Stimulated activated CD8-positive, alpha-beta memory T cell treated with anti-CD3 and anti-CD28 coated beads, Interleukin-7, amount 100 ng/mL, for 24 hours (primary cell): ENCODE measurements at places on chromosomes 16 and 17.

DNA sequence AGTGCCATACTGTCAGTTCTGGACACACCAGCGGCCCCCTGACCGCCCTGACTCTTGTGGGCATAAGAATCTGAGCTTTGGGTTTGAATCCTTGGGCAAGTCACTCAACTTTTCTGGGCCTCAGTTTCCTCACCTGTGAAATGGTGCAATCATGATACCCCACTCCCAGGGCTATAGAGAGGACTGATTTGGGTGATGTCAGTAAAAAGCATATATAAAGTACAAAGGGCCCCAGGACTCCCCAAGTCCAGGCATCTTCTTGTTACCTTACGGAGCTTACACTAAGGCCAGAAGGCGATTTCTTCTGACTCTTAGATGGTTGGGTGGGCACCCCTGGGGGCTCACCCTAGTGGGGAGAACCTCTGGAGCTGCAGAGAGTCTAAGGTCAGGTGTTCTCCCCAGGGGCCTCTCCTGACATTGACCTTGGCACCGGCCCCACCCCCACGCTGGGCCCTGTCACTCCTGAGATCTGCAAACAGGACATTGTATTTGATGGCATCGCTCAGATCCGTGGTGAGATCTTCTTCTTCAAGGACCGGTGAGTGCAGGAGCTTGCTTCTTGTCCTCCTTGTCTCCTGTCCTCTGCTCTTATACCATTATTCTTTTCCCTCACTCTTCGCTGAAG, 13.9 kb downstream of the MMP2 start:
- no peak for DNase-seq

DNA sequence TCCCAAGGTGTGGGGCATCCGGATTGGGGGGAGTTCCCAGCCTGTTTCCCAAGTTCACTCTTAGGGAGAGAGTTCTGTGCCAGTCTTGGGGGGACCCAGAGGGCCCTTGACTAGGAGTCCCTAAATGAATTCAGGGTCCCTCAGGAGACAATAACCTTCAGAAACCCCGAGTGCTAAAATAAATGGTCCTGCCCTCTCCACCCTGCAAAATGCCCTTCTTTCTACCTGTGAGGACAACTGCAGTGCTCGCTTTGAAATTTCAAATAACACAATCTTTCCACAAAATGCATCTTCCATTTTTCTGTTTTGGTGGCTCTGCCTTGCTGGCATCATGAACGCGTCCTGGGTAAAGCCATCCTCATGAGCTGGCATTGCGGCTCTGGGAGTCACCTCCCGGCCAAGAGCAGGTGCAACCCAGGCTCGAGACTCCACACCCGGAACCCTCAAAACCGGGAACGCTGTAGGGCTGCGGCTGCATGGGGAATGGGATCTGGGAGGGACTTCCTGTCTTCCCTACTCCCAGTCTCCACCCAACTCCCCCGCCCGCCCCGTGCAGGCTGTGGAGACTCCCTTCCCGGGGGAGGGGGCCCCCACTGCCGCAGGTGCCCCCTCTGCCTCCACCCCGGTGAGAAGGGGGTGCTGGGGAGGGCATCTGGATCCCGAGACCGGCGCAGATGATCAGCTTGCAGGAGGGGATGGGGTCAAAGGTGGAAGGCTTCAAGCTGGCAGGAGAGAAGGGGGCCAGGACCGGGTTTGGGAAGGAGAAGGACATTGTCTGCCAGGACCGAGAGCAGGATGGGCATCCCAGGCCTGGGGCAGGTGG, at the start of gene ZNF205:
ZNF205 (plus strand) TSS at position 529 of the 823 bp plus-strand sequence. CDS start 845 bp downstream, outside the sequence.
- DNase-seq = no peak

DNA sequence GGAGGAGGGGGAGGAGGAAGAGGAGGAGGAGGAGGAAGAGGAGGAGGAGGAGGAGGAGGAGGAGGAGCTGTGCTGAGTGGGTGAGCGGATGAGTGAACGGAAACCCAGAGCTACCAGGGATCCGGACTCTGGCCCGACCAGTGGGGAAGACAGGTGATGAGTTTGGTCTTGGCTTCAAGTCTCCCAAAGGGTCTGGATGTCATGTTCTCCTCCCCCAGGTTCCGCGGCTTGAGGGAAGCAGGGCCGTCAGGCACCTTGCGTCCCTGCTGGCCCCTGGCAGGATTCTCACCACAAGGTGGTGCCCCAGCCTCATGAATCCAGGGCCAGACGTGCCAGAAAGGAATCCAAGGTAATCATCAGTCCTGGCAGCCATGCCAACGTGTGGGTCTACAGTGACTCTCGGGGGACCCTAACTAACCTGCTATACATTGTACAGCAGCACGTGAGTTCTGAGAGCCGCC, 13.5 kb upstream of the ABAT start:
- no peak for DNase-seq

GRCh38 chr16:51103590-51103989, 47.5 kb downstream of the SALL1 start:
- no peak for DNase-seq

- DNase-seq = no peak
These were observed 59.2 kb downstream of the PITPNC1 start for GRCh38 chr17:67436233-67436632.

DNA sequence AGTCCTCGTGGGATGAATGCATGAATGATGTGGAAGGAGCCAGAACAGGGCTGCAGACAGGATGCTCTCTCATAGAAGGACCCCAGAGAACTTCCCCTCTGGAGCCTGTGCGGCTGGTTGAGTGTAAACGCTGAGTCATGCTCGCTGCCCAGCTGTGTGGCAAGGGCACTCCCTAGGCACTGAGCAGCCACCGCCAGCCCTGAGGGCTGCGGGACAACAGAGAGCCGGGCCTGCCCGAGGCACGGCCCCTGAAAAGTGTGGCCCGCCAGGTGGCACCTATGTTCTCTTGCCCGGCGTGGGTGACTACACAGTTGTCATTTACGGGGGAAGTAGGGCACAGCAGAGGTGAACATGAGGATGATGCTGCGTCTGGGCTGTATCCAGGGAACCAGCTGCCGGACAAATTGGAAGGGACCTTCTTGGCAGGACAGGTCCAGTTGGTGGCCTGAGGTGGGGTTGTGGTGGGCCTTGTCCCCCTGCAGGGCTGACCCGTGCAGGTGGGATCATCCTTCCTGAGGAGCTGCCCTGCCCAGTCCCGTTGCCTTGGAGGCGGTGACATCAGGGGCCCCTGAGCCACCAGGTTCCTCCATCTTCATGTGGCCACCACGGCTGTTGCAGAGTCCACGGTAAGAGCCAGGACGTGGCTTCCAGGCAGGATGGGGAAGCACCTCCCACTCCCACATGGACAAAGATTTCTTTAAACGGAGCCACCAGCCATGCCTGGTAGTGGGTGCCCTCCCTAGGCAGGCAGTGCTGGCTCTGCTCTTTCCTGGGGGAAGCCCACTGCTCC, 94.8 kb upstream of the CBX4 start:
- no peak for DNase-seq

DNA sequence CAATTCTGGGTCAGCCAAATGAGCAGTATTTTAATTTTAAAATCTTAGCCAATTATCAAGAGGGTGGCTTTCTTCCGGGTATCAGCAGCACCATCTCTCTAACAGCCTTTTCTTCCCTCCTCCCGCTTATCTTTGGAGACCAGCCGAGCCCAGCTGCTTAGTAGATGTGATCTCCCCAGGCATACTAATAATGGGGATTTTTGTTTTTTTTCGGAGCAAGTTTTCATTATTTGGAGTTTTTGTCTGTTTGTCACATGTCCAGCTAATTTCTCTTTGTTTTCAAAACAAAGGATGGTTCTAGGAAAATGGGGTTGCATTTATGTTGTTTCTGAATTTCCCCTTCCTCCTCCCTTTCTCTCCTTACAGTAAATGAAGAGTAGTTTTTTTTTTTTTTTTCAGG, 170.5 kb upstream of the MPHOSPH6 start:
- no peak for DNase-seq

DNA sequence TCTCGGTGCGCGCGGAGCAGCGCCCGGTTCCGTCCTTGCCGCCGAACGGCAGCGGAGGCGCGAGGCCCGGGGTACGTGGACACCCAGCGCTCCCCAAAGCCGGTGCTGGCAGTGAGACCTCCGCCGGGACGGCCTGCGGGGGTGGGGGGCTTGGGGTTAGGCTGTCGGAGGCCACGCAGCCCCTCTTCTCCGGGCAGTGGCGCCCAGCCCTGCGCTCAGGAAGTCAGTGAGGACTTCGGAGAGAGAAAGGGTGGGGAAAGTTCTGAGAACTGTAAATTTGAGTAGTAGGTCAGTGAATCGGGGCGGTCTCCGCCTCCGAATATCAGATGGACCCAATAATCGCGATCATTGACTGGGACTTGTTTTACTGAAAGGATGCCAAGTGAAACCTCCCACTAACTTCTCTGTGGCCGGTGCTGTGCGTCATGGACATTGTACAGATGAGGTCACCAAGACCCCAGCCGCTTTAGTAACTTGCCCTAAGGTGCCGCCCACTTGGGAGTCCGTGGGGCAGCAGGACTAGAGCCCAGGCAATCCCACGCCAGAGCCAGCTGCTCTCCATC, 468 bp downstream of the IL4R start:
- peak; percentile 32 for DNase-seq
